AG09319 (cell line): ENCODE measurements at places on chromosomes 1 and 21.

DNA sequence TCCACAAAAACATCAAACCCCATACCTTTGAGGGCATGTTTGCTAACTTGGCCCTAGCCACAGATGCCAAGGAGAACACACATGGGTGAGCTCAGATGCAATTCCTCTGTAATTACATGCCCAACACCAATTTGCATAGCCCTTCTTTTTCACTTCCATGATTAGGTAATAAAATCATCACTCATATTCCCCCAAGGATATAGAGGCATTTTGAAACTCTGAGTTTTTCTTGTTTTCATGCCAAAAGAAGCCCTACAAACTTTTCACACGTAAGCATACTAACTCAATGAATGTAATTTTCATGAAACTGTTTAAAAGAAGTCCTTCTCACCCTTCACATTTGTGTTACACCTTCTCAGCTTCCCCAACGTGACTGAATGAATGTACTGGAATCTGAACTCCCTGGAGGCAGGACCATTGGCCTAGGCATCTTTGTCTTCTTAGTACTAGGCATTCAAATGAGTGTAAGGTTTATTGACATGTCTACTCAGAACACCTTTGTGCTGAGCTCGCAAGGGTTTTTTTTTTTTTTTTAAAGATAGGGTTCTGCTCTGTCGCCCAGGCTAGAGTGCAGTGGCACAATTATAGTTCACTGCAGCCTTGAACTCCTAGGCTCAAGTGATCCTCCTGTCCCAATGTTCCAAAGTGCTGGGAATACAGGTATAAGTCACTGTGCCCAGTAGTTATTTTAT lies 31.0 kb downstream of the FBXO42 start:
- no peak for DNase-seq

- DNase-seq: no peak
Measured at GRCh38 chr1:24921412-24921811, 8.7 kb downstream of the RUNX3 start.

DNA sequence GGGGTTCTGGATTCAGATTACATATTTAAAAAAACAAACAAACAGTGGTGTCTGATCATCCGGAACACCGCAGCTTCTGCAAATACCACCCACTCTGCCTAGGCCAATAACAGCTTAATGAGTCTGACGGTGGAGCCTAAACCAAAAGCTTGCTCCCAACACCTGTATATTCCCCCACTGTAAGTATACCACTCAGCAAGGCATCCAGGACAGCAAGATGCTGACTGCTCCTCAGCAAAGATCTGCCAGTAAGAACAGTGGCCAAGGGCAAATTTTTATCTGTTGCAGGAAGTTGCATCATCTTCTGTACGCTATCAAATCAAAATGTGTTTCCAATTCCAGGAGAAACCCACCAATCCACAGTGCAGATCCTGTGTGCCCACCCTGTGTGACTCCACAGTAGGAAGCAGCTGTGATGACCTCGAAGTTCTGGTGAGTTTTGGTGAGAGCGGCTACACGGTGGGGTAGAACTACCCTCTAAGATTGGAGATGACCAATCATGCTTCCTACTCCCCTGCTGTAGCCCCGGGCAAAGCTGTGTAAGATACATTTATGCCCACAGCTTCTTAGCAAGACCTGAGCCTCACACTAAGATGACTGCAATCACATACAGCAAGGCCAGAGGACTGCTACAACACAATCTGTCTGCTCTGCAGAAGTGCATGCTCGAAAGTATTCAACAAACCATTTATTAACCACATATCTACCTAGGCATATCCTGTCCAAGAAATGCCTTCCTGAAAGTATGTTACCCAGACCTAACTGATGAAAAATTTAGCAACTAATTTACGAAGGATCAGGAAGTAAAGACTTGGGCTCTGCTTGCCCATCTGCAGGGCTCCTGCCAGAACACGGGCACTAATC lies 30.5 kb downstream of the SIPA1L2 start:
- peak; percentile 16 for DNase-seq

DNA sequence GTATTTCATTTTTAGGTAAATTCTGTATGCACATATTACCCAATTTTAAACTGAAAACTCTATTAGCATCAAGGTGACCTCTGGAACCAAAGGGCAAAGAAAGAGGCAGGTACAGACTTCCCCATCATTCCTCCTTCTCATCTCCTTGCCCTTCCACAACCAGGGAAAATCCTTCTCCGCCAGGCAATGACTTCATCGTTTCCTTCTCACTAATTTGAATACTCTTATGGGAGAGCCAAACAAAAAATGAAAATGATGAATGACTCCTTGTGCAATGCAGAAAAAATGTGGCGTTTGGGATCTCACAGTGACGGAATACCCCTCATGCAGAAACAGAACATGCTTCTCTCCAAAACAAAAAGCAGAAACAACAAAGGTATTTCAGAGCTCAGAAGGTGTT lies 83.7 kb downstream of the HLCS start:
- no peak for DNase-seq

GRCh38 chr1:22133247-22133930 lies 9.5 kb downstream of the WNT4 start:
- DNase-seq: no peak

- no peak for DNase-seq
Measured at GRCh38 chr1:21503706-21504377, 5.4 kb upstream of the ALPL start.

DNA sequence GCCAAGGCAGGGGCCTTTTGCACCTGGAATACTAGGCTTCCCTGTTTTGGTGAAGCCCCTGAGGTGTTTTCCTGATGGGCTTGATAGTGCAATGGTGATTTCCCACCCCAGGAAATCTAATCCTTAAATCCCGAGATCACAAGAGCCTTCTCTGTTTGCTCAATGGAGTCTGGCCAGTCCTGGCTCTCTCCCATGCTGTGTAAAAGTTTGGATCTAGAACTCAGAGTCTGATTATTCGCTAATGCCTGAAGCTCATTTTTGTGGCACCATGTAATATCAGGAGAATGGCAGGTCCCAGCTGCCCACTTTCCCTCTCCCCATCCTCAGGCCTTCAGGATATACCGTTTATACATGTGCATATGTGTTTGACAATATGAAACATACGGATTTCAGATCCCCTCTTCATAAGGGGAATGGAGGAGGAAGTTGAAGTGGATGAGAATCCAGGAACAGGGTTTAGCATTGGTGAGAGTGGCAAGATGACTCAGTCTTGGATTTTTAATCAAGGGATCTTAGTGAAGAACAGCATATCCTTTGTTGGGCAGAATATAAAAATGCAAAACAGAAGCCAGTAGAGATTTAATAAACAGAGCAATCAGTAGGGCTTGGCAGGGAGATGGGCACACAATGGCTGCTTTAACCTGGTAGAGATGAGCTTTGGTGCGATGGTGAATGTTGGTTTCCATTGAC lies 62.1 kb downstream of the CLIC6 start:
- DNase-seq: no peak

DNA sequence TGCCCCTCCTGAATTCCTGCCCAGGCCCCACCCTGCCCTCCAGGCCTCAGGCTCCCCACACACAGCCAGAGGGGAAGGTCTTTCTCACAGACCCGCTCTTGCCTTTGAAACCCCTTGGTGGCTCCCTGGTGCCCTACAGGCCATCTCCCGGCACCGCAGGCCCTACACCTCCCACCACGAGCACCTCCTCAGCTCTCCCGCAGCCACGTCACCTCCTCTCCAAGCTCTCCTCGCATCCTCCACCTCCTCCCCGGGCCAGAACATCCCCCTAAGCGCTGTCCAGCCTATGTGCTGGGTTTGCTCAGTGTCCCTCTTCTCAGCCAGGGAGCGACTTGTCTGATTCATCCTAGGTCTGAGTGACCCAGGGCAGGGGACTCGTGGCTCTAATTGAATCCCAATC lies 66.4 kb downstream of the DMRTB1 start:
- DNase-seq: no peak

DNA sequence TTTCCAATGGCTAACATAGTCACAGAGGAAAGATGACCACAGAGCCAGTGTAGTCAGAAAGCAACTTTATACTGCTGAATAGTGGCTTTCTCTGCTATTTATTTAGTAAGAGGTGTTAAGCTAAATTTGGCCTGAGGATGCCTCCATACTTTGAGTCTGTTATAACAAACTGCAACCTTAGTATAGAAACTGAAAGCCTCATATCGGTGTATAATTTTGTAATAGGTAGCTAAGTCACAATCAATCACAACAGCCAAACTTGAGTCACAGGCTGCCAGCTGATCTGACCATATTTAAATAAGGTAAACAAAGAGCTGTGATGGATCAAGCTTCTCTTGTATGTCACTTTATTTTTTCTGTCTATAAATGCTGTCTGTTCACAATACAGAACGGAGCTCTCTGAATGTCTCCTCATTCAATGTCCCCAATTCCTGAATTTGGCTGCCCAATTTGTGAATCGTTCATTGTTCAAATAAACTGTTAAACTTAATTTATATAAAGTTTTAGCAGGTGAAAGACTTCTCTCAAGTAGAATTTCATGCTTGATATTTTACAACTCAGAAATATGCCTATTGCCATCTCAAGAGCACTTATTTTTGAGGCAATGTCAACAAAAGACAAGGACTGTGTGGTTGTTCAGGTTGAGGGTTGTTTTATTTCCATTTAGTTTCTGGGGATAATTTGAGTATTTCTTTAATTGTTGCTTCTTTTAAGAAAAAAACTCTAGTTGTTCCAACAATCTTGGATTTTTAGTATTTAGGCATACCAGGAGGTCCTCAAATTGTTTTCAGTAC lies 339.7 kb upstream of the B3GALT2 start:
- no peak for DNase-seq

GRCh38 chr1:210523830-210524229 lies 195.1 kb downstream of the HHAT start:
- DNase-seq: no peak

GRCh38 chr1:166929911-166930310 lies 45.4 kb downstream of the ILDR2 start:
- no peak for DNase-seq

GRCh38 chr1:17118706-17119075 lies 560 bp downstream of the PADI2 start:
- no peak for DNase-seq

GRCh38 chr1:171869097-171869496 lies 27.8 kb downstream of the DNM3 start:
- no peak for DNase-seq

- no peak for DNase-seq
Measured at GRCh38 chr1:15332525-15332924, 77.2 kb upstream of the EFHD2 start.

GRCh38 chr1:182301026-182301436 lies 90.6 kb downstream of the GLUL start:
- no peak for DNase-seq

DNA sequence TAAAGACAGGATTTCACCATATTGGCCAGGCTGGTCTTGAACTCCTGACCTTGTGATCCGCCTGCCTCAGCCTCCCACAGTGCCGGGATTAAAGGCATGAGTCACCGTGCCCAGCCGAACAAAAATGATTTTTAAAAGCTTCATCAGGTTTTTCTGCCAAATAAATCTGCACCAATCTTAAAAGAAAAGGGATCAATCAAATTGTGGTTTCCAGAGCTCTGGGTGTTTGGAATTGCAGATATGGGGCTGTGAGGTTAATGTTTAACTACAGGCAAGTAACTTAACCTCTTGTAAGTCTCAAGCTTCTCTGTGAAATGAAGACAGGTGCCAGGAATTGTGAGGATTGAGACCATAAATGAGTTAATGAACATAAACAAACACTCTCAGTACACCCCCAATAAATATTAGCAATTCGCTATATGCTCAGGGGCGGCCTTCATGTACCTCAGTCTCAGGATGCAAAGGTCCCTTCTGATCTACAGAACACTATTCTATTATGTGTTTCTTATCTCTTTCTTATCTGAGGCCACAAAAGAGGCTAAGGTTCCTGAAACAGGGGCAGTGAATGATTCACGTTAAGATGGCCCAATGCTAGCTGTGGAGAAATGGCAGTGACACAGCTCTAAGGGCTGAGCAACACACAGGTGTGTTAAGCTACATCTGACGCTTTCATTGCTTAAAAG lies 7.1 kb upstream of the GNPAT start:
- DNase-seq: no peak

DNA sequence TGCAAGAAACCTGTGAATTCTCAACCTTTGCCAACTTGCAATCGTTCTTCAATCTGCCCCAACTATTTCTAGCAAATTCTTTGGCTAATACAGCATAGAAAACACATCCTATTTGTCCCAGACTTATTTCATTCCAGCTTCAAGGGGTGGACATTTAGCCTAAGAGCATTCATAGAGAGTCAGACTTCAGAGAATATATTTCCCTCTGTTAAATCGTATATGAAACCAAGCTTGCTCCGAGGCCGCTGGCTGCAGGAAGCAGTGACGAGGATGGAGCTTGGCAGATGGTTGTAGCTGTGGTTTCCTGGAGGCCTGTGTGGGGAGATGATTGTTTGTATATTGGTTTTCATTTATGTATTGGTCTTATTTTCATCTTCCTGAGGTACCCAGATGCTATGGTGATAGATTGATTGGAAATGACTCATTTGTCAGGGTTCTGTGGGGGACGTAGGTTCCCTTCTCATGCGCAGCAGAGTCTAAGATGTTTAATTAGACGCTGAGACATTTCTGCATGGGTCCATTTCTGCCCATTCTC lies 26.1 kb downstream of the MAN1C1 start:
- DNase-seq: peak; percentile 25

DNA sequence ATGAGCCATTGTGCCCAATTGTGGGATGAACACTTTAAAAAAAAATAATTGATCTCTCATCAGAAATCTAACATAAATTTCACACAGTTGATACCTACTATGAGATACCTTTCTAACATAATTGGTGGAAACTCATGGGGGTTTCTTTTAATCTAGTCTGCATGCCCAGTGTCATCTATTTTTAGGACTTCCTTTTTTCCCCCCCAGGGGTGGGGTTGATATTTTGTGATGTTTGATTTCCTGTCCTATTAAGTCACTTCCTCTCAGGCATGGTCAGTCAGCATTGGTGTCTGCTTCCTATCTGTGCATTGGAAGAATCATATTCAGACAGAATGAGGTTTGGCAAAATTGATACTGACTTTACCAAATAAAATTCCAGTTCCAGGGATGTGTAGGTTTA lies 21.5 kb downstream of the NFYC start:
- no peak for DNase-seq

GRCh38 chr1:166338105-166338504 lies 171.3 kb upstream of the FAM78B start:
- DNase-seq: no peak

DNA sequence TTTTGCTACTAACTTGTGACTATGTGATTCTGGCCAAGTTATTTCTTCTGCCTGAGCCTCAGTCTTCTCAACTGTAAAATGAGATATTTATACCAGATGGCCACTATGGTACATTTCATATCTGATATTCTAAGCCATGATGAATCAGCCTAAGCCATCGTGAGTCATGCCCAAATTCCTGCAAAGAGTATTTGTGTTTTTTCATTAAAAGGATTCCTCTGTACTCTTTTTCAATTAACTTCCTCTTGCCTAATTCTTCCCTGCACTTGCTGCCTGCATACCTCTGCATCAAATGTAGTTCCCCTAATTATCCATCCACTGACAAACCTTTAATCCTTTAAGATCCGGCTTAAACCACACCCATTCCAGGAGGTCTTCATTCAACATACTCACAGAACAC lies 575.1 kb upstream of the BEND5 start:
- no peak for DNase-seq

- DNase-seq: no peak
Measured at GRCh38 chr1:234780112-234780511, 170.1 kb upstream of the IRF2BP2 start.
